Upper lobe of right lung (tissue), 1 donor: ENCODE measurements at places on chromosomes 16 and 17. TPM values are rescaled to one million over a fixed set of nuclear protein-coding genes. Genes with fewer than 3 reads are reported as not detected.
A peak's percentile ranks its signal among the peaks of the same experiment; 100 is the strongest.

PYDC1 gene
- total RNA-seq, result not detected

GRCh38 chr17:2074919-2075318 is 20.0 kb downstream of the HIC1 start:
- no peak for DNase-seq
- no peak overlapping the region for H3K4me3 ChIP-seq
- peaks cover 43% of the 10 kb centered on the region for H3K4me1 ChIP-seq
- peaks cover 26% of the 10 kb centered on the region for H3K36me3 ChIP-seq
- peak overlapping the region; percentile 72 for H3K27ac ChIP-seq

DNA sequence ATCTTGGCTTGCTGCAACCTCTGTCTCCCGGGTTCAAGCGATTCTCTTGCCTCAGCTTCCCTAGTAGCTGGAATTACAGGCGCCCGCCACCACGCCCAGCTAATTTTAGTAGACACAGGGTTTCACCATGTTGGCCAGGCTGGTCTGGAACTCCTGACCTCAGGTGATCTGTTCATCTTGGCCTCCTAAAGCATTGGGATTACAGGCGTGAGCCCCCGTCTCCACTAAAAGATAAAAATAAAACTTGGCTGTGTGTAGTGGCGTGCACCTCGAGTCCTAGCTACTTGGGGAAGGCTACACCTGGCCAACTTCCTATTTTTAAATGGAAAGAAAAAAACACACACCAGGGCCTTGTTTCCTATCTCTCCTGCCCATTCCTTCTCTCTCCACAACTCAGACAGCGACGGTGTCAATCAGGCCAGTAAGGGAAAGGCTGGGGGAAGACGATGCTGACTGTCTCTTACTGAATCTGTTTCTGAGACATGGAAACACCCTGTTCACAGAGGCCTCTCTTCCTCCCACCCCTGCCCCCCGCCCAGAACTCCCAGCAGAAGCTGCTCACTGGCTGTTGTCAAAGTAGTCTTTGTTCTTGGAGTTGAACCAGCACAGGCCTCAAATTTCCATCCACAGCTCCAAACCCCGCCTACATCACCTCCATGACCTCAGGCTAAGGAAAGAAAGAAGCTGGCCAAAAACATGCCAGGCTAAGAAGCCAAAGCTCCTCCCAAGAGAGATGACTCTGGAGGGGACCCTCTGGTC is 96.6 kb downstream of the NXN start:
- H3K27ac ChIP-seq, result peak overlapping the region; percentile 74
- DNase-seq, result no peak
- peaks cover 43% of the 10 kb centered on the region for H3K4me1 ChIP-seq
- no peaks in the 10 kb centered on the region for H3K27me3 ChIP-seq

GRCh38 chr16:84819644-84820304 is at the start of gene CRISPLD2:
TSS of gene CRISPLD2 (plus strand) at chr16:84819985. CDS start at chr16:84838496, 18,511 bp downstream.
- peaks cover 15% of the 10 kb centered on the region for H3K27me3 ChIP-seq
- peak within 1 kb of the TSS; percentile 70 for H3K27ac ChIP-seq
- no peaks in the 10 kb centered on the region for H3K36me3 ChIP-seq
- DNase-seq, result peak; percentile 96

NECAB2 gene
- total RNA-seq, result not detected

GRCh38 chr16:86763819-86764218 is 185.5 kb downstream of the FOXL1 start:
- peaks cover 33% of the 10 kb centered on the region for H3K27me3 ChIP-seq
- no peak overlapping the region for H3K4me3 ChIP-seq
- H3K36me3 ChIP-seq, result no peaks in the 10 kb centered on the region
- DNase-seq, result no peak
- no peaks in the 10 kb centered on the region for H3K4me1 ChIP-seq

DNA sequence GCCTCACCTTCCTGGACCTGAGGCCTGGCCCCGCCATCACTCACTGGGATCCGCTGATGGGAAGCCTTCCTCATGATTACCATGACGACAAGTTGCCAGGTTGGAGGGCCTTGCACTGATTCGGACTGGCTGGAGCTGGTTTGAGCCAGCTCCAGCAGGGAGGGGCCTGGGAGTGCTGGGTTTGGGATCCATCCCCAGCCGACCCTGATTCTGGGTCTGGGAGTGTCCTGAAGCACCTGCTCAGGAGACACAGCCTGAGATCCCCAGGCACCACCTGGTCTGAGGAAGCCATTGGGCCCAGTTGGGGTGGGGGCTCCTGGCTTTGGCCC is 5.9 kb upstream of the BAIAP3 start:
- peaks cover 15% of the 10 kb centered on the region for H3K4me1 ChIP-seq
- H3K36me3 ChIP-seq, result peaks cover 28% of the 10 kb centered on the region
- no peak overlapping the region for H3K4me3 ChIP-seq
- H3K27ac ChIP-seq, result no peak overlapping the region

NOD2 gene
- 4.2 TPM for total RNA-seq

DNA sequence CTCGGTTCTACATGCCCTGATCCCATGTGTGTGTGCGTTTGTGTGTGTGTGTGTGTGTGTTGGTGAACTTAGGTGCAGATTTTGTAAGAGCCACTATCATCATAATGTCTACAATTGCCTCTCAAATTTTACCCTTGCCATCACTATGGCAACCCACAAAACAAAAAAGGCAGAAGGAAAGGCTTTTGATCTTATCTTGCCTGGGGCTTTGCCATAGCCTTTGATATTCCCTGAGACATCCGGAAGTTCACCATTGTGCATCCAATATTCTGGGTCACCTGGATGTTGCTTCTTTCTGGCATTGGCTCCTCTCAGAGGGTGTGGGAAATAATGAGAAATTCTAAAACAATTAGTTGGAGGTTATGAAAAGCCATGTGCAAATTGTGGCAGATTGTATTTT is 114.7 kb downstream of the HAPSTR1 start:
- H3K4me3 ChIP-seq, result no peak overlapping the region
- H3K4me1 ChIP-seq, result no peaks in the 10 kb centered on the region

DNA sequence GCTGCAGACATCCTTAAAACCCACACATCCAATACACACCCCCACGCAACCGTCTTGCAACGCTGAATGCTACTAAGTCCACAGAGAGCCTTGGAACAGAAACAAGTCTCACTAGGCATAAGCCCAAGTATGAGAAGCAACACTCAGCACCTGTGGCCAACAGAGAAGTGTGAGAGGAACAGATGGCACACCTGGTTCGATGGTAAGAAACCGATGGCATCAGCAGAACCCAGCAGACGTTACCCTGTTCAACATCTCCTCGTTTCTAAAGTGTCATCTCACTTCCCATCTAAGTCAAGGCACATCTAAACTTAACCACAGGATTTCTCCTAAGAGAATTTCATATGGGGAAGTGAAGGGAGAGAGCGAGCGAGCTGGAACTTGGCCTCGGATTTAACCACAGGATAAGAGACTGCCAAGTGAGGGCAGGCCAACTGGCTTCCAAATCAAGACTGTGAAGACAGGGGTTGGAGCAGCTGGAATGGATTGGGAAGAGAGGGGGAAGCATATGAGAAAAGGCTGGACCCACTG is 41.0 kb downstream of the NXPH3 start:
- DNase-seq, result no peak
- peaks cover 65% of the 10 kb centered on the region for H3K36me3 ChIP-seq
- peaks cover 23% of the 10 kb centered on the region for H3K4me1 ChIP-seq
- H3K27me3 ChIP-seq, result no peaks in the 10 kb centered on the region
- no peak overlapping the region for H3K4me3 ChIP-seq

- DNase-seq, result no peak
- no peak overlapping the region for H3K27ac ChIP-seq
- no peaks in the 10 kb centered on the region for H3K4me1 ChIP-seq
- no peak overlapping the region for H3K4me3 ChIP-seq
Observed at GRCh38 chr16:54049591-54050458, 236.8 kb downstream of the IRX3 start.

MPP3 gene
- 28.6 TPM for total RNA-seq

DNA sequence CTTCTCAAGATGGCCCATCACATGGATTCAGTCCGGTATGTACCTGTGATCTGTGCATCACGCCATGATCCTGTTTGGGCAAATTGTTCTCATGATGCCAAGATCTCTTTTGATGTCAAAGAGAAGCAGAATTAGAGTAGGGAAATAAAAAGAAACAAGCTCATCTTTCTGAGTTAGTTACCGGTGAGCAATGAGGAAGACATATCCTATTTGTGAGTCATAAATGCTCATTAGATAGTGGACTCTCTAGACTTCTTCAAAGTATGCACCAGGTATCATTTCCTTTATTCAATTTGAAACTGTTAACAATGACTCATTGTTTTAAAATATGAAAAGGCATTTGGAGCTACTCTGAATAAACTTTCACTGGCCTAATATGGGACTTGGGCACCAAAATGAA is 8.0 kb upstream of the KRTAP4-12 start:
- no peaks in the 10 kb centered on the region for H3K27me3 ChIP-seq
- no peak overlapping the region for H3K27ac ChIP-seq
- no peak overlapping the region for H3K4me3 ChIP-seq
- H3K36me3 ChIP-seq, result no peaks in the 10 kb centered on the region
- DNase-seq, result no peak

SLC52A1 gene
- total RNA-seq, result 0.26 TPM

DNA sequence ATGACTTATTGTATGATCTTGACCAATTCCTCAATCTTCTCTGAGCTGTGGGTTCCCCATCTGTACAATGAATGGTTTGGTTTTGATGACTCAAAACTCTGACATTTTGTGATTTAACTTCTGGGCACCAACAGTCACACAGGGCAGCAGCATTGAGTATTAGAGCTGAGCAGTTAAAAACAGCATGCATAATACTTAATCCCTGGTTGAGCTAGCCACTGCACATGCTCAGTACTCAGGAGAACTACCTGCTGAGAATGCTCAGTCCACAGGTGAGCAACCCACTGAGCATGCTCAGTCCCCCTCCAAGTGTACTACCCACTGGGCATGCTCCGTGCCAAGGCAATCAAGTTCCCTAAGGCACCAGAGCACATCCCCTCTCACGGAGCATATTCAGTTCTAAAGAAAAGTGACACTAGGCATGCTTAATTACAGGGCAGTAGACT is 68.7 kb downstream of the AIPL1 start:
- no peaks in the 10 kb centered on the region for H3K4me1 ChIP-seq
- H3K27me3 ChIP-seq, result peaks cover 7% of the 10 kb centered on the region
- H3K27ac ChIP-seq, result no peak overlapping the region
- no peaks in the 10 kb centered on the region for H3K36me3 ChIP-seq
- DNase-seq, result no peak

DNA sequence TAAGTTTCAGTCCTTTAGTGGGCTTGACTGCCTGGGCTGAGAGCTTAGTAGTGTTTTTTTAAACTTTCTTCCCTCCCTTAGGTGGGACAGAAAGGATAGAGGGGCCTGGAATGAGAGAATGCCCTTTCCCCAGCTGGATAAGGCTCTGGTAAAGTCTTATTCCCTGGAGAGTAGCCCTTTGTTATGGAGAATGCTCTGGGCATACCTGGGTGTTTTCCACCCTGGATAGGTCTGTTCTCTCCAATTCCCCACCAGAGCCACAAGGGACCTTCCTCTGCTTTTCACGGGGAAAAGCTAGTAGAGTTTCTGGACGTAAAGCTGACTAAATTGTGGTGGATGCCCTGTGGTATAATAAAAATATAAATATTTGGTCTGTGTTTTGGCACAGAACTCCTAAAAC is 164.1 kb downstream of the HS3ST4 start:
- no peak overlapping the region for H3K4me3 ChIP-seq
- H3K36me3 ChIP-seq, result no peaks in the 10 kb centered on the region
- no peak for DNase-seq
- peaks cover 8% of the 10 kb centered on the region for H3K27me3 ChIP-seq

BHLHA9 gene
- total RNA-seq, result not detected

BAHCC1 gene
- 23.3 TPM for total RNA-seq

GRCh38 chr17:6047966-6048365 is 22.2 kb upstream of the WSCD1 start:
- H3K27ac ChIP-seq, result no peak overlapping the region
- no peak for DNase-seq
- H3K27me3 ChIP-seq, result no peaks in the 10 kb centered on the region
- H3K4me1 ChIP-seq, result no peaks in the 10 kb centered on the region
- H3K4me3 ChIP-seq, result no peak overlapping the region
- no peaks in the 10 kb centered on the region for H3K36me3 ChIP-seq

GRCh38 chr16:25172831-25173230 is 43.9 kb upstream of the AQP8 start:
- no peak overlapping the region for H3K27ac ChIP-seq
- H3K4me3 ChIP-seq, result no peak overlapping the region
- H3K4me1 ChIP-seq, result no peaks in the 10 kb centered on the region
- DNase-seq, result no peak

GRCh38 chr17:40470932-40471828 is 27.9 kb downstream of the IGFBP4 start:
- no peaks in the 10 kb centered on the region for H3K27me3 ChIP-seq
- DNase-seq, result no peak
- no peak overlapping the region for H3K4me3 ChIP-seq
- no peaks in the 10 kb centered on the region for H3K36me3 ChIP-seq
- peaks cover 5% of the 10 kb centered on the region for H3K4me1 ChIP-seq
- no peak overlapping the region for H3K27ac ChIP-seq

- no peak for DNase-seq
- H3K4me1 ChIP-seq, result peaks cover 24% of the 10 kb centered on the region
- no peaks in the 10 kb centered on the region for H3K36me3 ChIP-seq
Observed at GRCh38 chr16:85981826-85982562, 83.0 kb downstream of the IRF8 start.

DNA sequence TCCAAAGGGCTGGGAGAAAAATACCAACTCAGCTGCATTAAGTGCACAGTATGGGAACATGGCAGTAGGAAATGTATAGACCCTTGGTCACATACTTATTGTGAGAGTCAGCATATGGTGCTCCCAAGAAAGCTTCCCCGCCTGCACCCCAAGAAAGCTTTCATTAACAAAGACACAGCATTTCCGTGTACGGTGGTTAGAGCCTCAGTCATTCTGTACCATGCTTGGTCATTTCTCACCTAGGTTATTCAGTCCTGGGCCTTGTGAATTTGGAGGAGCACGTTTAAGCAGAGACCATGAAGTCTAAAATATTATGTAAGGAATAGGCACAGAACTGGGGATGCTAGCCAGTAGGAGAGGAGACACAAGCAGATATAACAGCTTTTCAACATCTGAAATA is 56.1 kb downstream of the ESRP2 start:
- no peaks in the 10 kb centered on the region for H3K27me3 ChIP-seq
- no peak overlapping the region for H3K4me3 ChIP-seq
- H3K27ac ChIP-seq, result no peak overlapping the region
- no peak for DNase-seq
- peaks cover 76% of the 10 kb centered on the region for H3K36me3 ChIP-seq

- no peaks in the 10 kb centered on the region for H3K27me3 ChIP-seq
- no peak overlapping the region for H3K27ac ChIP-seq
- no peak for DNase-seq
- no peak overlapping the region for H3K4me3 ChIP-seq
- no peaks in the 10 kb centered on the region for H3K36me3 ChIP-seq
Observed at GRCh38 chr16:90011508-90011819, 7.8 kb downstream of the DBNDD1 start.

GRCh38 chr16:65657556-65657955 is 535.7 kb upstream of the CDH11 start:
- H3K4me1 ChIP-seq, result peaks cover 5% of the 10 kb centered on the region
- no peaks in the 10 kb centered on the region for H3K27me3 ChIP-seq
- H3K27ac ChIP-seq, result peak overlapping the region; percentile 3
- H3K4me3 ChIP-seq, result no peak overlapping the region
- H3K36me3 ChIP-seq, result no peaks in the 10 kb centered on the region
